ENCODE measurements at places on chromosomes 12 and 14.

- DNase-seq: no peak
Measured at GRCh38 chr14:55899531-55899930, 218.7 kb upstream of the PELI2 start.

DNA sequence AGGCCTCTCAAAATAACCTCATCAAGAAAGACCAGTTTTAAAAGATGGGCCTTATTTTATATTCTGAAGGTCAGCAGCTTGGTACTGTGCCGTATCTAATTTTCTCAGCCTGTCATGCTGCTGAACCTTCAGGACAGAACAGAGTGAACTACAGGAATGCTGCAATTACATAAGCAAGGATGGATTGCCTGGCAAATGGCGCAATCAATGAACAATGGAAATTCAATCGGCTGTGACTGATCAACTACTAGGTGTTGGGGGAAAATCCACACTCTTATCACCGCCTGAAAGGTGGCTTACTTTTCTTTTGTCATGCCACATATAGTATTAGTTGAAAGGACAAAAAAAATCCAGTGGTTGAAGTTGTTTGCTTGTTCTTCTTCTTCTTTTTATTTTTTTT, 8.5 kb downstream of the ACSS3 start:
- no peak for DNase-seq

- no peak for DNase-seq
Measured at GRCh38 chr12:21894792-21895595, 46.2 kb downstream of the ABCC9 start.

DNA sequence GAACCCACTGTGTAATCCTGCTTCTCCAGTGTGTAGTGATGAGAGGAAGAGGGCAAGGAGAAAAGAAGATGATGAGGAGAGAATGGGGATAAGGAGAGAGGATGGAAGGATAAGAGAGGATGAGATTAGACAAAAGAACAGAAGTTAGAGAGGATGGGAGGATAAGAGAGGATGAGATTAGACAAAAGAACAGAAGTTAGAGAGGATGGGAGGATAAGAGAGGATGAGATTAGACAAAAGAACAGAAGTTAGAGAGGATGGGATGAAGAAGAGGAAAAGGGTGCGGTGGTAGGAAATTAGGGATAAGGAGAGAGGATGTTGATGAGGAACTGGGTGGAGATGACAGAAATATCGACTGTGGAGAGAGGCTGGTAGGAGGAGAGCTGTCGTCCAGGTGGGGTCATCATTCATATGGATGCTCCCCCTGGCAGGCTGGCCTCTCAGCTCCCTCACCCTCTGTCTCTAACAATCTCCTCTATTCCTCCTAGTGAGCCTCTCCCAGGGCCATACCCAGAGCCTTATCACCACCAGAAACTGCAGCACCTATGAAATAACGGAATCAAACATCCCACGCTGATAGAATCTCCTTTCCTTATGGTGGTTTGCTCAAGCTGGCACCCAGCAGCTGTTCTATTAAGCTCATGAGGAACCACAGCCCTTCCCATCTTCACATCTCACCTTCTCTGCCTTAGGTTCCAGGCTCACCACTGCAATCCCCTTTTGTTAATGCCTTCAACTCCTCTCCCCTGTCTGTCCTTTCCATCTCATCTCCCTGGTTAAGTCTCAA, 6.0 kb upstream of the CIROP start:
- no peak for DNase-seq

DNA sequence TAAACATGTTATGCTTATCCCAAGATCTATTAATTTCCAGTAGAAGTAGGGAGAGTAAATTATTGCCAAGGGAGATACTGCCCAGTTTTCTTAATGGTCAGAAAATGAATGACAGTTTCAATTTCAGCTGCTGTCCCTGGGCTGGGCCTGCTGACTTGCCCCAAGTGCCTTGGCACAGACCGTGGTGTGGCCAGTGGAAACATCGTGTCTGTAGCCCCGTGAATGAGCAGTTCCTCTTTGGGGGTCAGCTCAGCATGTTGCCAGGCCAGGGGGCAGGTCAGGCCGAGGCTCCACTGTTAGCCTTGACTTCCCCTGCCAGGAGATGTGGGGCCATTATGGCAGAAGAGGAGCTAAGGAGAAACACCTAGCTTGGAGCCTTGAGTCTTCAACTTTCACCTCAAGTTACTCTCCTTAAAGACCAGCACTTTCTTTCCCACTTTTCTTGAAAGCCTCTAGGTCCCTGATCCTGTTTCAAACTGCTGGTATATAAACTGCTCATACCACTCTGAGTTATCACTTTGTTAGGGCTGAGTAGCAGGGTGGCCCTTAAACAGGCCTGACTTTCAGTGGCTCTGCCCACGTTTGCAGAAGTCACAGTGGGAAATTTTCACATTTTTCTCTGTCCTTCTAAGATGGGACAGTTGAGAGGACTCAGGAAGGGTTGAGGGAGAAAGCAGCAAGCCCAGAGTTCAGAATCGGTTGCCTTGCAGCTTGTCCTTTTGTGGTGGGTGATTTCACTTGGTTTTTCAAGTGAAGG, 73.2 kb downstream of the SUSD6 start:
- DNase-seq: no peak

- DNase-seq: no peak
Measured at GRCh38 chr12:111806304-111806703, 35.7 kb upstream of the MAPKAPK5 start.

DNA sequence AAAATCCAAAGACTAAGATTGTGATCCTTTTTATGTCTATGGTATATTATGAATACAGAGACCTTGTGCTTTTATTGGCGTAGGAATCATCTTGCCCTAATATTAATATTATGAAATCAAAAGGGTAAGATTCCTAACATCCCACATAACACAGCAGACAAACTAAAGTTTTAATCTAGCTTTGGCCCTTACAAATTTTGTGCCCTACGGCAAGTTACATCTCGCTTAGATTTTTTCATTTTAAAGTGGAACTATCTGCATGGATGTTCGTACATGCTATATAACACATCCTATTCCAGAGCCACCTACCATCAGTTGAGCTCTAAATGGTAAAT, 217 bp upstream of the SMIM10L1 start:
- DNase-seq: no peak
